Stimulated activated naive CD8-positive, alpha-beta T cell treated with anti-CD3 and anti-CD28 coated beads, Interleukin-15, Interleukin-2, amounts not matched to agents 100 U/mL and 50 U/mL, for 24 hours (primary cell): ENCODE measurements at places on chromosomes 1 and 21.

GRCh38 chr1:59675936-59676335 lies 138.8 kb upstream of the HOOK1 start:
- no peak for DNase-seq

- DNase-seq, result no peak
These were observed 114.4 kb downstream of the CNIH3 start for GRCh38 chr1:224730540-224730939.

DNA sequence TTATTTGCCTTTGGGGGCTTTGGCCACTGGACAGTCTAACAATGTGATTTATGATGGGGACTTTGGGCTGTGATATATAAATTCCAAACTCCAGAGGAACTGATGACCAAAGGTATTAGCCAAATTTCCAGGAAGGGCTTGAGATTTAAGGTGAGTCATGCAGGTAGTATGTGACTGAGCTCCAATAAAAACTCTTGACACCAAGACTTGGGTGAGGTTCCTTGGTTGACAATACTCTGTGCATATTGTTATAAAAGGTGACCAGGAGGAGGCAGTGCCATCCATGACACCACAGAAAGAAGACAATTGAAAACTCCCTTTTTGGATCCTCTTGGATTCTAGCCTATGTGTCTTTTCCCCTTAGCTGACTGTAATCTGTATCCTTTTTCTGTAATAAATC lies 392.7 kb upstream of the LRRC7 start:
- DNase-seq, result no peak

GRCh38 chr1:65112811-65113210 lies 35.2 kb upstream of the AK4 start:
- DNase-seq, result no peak

DNA sequence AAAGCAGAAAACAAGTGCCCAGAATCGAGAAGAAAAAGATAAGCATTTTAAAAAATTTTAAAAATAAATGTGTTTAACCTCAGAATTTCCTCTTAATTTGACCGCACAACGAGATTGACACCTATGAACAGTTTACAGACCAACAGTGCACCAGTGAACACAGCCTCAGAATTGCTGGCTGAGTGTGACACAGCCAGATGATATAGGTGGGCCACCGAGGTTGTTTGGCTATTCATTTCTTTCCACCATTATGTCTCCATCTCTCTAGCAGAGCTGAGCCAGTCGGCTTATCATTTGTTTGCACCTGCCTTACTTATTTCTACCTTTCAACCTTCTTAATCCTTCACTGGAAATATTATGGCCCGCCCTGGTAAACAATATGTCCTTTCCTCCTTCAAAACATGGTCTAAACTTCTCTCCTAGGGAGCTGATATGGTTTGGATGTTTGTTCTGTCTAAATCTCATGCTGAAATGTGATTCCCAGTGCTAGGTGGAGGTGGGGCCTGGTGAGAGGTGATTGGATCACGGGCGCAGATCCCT lies 86.1 kb downstream of the DUSP10 start:
- DNase-seq, result no peak

DNA sequence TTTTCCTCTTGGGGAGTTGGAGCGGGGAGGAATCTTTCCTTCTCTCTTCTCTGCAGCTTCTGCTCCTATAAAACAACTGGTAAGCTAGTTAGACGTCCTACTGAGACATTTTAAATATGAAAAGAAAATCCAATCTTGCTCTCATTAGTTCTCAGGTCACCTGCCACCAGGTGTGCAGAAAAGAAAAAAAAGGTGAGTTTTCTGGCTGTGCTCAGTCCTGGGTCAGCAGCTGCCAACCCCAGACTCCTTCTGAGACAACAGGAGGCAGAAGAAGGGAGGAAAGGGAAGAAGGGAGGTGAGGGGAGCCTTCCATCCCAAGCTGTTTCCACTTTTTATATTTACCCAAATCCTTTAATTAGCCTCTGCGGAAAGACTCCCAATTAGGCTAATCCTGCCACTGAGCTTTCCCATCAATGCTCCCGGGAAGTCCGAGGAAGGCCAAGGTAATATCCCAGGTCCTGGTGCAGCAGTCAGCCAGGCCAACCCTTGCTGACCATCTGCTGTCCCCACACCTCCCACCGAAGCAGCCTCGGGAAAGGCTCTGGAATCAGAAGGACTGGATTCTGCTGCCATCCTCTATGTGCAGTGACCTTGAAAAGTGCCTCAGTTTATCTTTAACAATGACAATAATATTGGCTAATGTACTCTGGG lies 33.4 kb downstream of the GLIS1 start:
- DNase-seq, result no peak

- no peak for DNase-seq
These were observed 14.1 kb downstream of the KIF26B start for GRCh38 chr1:245168906-245169305.

GRCh38 chr1:210582205-210582970 lies 253.7 kb downstream of the HHAT start:
- DNase-seq, result no peak

DNA sequence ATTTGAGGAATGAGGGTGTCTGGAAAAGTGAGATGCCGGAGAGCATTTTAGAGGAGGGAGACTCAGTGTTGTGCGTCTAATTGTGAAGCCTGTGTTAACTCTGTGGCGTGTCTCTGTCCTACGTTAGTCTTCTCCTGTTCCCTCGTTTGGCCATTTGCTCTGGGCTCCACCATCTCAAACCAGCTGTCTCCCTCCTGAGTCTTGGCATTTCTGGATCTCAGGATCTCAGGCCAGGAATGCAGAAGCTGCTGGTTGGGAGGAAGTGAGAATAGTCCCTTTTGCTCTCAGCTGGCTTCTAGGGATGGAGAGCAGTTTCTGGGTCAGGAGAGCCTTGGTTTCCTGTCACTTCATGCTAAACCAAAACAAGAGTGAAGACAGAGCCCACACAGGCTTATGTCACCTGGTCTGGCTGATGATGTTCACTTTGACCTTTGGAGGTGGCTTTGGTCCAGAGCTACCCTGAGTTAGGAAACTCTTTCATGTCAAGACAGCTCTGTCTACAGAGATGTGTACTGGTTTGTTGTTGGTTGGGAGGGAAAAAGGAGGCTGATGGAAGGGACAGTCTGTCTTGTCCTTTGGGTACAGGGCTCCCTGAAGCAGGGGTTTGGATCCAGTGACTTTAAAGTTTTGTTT lies 859 bp downstream of the NFASC start:
- DNase-seq, result no peak

- DNase-seq, result no peak
These were observed 52.8 kb upstream of the TMPRSS2 start for GRCh38 chr21:41560661-41561158.

- DNase-seq, result no peak
These were observed 5.2 kb upstream of the DENND2D start for GRCh38 chr1:111205714-111206050.

DNA sequence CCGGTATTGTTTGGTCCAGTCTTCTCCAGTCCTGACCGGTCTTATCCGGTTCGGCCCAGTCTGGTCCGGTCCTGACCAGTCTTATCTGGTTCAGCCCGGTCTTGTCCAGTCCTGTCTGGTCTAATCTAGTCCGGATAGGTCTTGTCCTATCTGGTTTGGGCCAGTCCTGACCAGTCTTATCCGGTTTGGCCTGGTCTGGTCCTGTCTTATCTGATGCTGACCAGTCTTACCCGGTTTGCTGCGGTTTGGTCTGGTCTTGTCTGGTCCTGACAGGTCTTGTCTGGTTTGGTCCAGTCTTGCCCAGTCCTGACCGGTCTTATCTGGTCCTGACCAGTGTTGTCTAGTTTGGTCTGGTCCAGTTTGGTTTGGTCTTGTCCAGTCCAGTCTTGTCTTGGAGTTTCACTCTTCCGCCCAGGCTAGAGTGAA lies 30.1 kb downstream of the DHX9 start:
- no peak for DNase-seq

DNA sequence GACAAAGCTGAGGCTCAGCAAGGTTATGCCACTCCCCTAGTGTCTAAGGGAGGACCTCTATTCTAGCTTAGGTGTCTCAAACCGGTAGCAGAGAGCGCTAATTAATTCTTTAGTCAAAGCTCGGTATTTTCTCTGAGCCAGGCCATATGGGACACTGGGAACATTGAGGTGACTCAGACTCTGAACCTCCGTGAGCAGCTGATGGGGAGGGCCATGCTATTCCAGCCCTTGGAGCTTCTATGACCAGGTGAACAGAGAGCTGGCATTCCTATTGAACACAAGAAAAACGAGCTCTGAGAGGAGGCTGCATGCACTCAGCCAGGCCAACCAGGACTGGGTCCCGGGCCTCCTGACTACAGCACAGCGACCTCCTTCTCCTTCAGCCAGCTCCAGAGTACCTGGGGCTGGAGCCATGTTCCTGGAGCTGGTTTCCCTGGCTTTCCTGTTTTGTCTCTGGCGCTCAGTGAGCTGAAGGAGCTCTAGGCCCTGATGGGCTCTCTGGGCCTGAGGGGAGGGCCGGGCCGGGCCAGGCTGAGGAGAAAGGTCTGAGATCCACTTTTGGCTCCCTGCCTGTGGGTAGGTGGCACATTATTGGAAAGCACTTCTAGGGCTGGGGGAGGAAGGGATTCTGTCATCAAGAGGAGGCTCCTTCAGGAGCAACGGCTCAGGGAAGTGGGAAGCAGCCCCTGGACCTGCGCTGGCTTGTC lies 37.0 kb downstream of the SLC9A1 start:
- no peak for DNase-seq

GRCh38 chr1:110214454-110215404 lies 4.6 kb downstream of the KCNC4 start:
- no peak for DNase-seq

- DNase-seq, result no peak
These were observed 289.5 kb downstream of the RRAGC start for GRCh38 chr1:38569932-38570656.

DNA sequence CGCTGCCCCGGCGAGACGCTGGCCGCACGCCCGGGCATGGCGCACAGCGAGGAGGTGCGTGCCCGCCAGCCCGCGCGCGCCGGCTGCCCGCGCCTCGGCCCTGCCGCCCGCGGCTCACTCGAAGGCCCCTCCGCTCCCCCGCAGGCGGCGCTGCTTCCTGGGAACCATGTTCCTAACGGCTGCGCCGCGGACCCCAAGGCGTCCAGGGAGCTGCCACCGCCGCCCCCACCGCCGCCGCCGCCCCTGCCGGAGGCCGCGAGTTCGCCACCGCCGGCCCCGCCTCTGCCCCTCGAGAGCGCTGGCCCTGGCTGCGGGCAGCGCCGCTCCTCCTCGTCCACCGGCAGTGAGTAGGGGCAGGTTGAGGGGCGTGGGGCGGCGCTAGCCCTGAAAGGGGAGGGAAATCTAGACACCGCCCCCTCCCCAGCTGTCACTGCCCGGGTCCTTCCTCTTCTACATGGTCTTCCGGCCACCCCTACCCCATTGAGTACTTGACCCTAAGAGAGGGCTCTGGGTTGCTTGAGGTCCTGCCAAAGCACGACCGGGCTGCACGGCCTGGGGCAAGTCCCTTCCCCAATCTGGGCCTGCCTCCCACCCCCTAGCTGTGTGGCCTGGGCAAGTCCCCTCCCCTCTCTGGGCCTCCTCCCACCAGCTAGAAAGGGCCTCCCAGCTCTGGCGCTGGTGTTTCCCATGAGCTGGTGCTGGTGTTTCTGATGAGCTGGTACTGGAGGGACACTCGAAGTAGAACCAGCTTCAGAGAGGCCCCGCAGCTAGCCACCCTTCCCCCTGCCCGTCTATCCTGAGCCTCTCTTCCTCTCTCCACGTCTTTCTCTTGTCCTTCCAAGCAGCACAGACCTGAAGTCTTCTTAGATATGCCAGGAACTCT lies 17.0 kb downstream of the TNFRSF25 start:
- no peak for DNase-seq

DNA sequence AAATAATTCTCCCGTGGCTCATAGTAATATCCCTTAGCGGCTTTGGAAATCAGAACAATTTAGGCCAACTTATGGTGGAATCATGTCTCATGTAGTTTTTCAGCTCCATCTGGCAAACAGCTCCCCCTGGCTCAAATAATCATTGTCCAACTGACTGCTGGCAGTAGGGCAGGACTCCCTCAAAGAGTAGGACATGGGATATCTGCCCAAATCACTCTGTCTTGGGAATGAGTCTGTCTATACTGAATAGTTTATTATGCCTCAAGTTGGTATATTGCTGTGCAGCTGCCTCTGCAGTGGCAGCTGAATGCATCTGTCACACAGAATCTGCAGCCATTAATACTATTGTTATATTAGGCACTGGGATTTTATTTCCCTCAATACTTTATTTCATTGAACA lies 255.7 kb downstream of the COL11A1 start:
- DNase-seq, result no peak
